ENCODE measurements at places on chromosomes 3 and 15.
A peak's percentile ranks its signal among the peaks of the same experiment; 100 is the strongest.

GRCh38 chr15:48647962-48648361 lies 2.5 kb upstream of the FBN1 start:
- no peak overlapping the region for H3K27ac ChIP-seq
- no peak overlapping the region for H3K4me3 ChIP-seq
- peaks cover 19% of the 10 kb centered on the region for H3K27me3 ChIP-seq
- H3K4me1 ChIP-seq = peaks cover 1% of the 10 kb centered on the region

DNA sequence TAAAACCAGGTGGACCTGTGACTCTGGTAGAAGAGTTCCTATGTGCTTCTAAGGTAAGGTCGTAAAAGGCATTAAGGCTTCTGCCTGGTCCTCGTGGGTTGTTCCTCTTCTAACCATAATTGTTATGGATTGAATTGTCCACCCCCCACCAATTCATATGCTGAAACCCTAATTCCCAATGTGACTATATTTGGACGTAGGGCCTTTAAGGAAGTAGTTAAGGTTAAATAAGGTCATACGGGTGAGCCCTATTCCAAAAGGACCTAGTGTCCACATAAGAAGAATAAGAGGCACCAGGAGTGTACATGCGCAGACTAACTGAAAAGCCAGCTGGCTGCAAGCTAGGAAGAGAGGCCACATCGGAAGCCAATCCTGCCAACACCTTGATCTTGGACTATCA lies 1.9 kb downstream of the ADPGK start:
- no peak overlapping the region for H3K27ac ChIP-seq
- DNase-seq = no peak
- no peaks in the 10 kb centered on the region for H3K27me3 ChIP-seq
- H3K36me3 ChIP-seq = no peaks in the 10 kb centered on the region

DNA sequence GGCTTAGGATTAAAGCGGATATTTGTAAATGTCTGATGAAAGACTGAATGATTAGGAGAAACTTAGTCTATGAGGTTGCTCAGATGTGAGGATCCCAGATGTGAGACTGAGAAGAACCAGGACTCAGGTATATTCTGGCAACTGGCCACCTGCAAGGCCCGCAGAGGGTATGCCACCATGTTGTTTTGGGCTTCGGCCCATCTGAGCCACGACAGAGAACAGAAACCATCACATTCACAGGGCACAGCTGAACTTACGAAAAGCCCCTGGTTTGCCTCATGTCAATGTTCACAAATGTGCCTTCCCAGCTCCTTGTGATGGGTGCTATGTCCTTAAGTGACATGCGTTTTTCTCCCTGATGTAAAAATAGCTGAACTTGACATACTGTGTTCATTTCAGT lies 412.5 kb upstream of the RORA start:
- no peak for DNase-seq
- no peak overlapping the region for H3K4me3 ChIP-seq
- 0 out of 2 replicates have a peak, but pooled peaks cover 3% of the 10 kb centered on the region for H3K4me1 ChIP-seq
- H3K27me3 ChIP-seq = no peaks in the 10 kb centered on the region

DNA sequence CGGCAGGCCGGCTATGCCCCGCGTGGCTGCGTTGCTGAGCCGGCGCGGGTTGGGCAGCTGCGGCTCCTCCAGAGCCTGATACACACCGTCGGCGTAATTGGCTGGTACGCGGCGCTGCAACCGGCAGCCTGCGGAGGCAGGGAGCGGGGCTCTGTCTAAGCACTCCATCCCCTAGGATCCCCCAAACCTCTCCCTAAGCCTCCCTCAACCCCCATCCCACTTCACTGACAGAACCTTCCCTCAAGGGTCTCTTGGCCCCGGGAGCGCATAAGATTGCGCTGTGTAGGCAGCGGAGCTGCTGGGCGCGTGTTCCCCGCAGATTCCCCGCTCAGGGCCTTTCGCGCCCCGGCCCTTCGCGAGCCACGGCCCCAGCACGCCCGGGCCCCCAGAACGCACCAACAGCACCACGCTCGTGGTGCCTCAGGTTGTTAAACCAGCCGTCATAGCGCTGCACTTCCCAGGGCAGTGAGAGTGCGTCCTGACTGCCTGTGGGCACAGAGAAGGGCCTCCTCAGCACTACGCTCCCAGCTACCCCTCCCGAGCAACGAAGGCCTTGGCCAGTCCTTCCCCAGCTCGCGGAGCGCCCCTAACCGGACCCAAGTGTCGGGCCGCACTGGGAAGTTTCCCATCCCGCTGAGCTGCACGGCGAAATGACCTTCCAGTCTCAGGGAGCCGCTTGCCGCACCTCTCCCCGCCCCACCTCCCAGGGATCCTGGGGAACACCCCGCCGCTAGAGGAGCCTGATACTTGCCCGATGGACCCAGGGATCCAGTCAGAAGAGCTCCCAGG lies 1.2 kb downstream of the DUOX2 start:
- H3K36me3 ChIP-seq = no peaks in the 10 kb centered on the region
- peak overlapping the region; percentile 20 for H3K4me3 ChIP-seq
- H3K4me1 ChIP-seq = peaks cover 6% of the 10 kb centered on the region

- H3K4me1 ChIP-seq = peaks cover 2% of the 10 kb centered on the region
- no peak overlapping the region for H3K27ac ChIP-seq
- no peaks in the 10 kb centered on the region for H3K27me3 ChIP-seq
- H3K4me3 ChIP-seq = no peak overlapping the region
- H3K36me3 ChIP-seq = no peaks in the 10 kb centered on the region
Measured at GRCh38 chr3:61535826-61536225, 25.5 kb upstream of the PTPRG start.

GRCh38 chr15:23467110-23467600 lies 20.1 kb upstream of the GOLGA6L2 start:
- H3K4me1 ChIP-seq = no peaks in the 10 kb centered on the region
- no peak overlapping the region for H3K4me3 ChIP-seq
- H3K36me3 ChIP-seq = no peaks in the 10 kb centered on the region
- no peak for DNase-seq
- H3K27ac ChIP-seq = no peak overlapping the region
- no peaks in the 10 kb centered on the region for H3K27me3 ChIP-seq

GRCh38 chr3:45135959-45136358 lies 10.2 kb downstream of the CDCP1 start:
- no peak overlapping the region for H3K27ac ChIP-seq
- no peaks in the 10 kb centered on the region for H3K27me3 ChIP-seq
- no peak overlapping the region for H3K4me3 ChIP-seq
- H3K4me1 ChIP-seq = 0 out of 2 replicates have a peak, but pooled peaks cover 3% of the 10 kb centered on the region

GRCh38 chr3:167783781-167784180 lies 48.3 kb downstream of the SERPINI1 start:
- no peak overlapping the region for H3K27ac ChIP-seq
- no peaks in the 10 kb centered on the region for H3K27me3 ChIP-seq
- H3K4me3 ChIP-seq = no peak overlapping the region
- no peaks in the 10 kb centered on the region for H3K4me1 ChIP-seq
- DNase-seq = no peak
